HuH-7.5 (cell line): ENCODE measurements at places on chromosomes 12 and 14.

DNA sequence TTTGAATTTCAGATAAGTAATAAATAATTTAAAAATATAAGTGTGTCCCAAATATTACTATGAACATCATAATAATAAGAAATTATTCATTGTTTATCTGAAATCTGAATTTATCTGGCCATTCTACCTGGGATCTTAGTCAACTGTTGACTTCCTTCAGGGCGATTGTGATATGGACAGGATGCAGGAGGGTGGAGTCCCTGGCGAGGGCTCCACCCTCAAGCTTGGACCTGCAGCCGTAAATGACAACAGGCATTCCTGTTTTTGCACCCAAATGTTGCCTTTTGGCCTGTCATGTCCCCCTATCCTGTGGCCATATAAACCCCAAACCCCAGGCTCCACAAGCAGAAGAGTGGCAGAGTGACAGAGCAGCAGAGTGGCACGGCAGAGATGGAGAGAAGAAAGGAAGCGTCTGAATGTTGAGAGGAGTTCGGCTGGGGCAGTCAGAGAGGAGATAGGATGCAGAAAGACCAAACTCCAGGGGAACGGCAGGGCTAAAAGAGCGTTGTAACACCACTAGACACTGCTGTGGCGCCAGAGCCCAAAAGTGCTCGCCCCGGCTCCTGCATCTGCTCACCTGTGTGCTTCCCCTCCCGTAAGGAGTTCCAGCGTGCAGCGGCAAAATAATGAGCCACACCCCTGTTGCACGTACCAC is 39.4 kb upstream of the FUT8 start:
- DNase-seq, result no peak

- no peak for DNase-seq
Observed at GRCh38 chr14:64645220-64645892, 58.9 kb upstream of the PLEKHG3 start.

GRCh38 chr12:87304406-87304805 is 724.8 kb downstream of the C12orf50 start:
- DNase-seq, result no peak

DNA sequence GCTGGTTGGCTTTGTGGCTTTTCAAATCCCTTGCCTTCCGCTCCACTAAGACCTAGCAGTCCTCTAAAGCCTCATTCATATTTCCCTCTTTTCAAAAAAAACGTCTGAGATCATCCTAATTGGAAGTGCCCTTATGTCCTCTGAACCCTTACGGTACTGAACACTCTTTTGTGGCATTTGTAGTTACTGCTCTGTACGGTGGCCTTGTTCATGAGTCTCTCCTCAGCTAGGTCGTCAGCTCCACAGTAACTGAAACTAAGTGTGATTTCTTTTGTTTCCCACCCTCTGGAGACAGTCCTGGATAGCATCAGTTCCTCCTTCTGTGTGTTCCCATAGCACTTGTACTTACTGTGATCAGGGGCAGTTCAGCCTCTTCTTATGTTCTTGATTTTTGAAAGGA is 49.7 kb downstream of the DAAM1 start:
- no peak for DNase-seq

DNA sequence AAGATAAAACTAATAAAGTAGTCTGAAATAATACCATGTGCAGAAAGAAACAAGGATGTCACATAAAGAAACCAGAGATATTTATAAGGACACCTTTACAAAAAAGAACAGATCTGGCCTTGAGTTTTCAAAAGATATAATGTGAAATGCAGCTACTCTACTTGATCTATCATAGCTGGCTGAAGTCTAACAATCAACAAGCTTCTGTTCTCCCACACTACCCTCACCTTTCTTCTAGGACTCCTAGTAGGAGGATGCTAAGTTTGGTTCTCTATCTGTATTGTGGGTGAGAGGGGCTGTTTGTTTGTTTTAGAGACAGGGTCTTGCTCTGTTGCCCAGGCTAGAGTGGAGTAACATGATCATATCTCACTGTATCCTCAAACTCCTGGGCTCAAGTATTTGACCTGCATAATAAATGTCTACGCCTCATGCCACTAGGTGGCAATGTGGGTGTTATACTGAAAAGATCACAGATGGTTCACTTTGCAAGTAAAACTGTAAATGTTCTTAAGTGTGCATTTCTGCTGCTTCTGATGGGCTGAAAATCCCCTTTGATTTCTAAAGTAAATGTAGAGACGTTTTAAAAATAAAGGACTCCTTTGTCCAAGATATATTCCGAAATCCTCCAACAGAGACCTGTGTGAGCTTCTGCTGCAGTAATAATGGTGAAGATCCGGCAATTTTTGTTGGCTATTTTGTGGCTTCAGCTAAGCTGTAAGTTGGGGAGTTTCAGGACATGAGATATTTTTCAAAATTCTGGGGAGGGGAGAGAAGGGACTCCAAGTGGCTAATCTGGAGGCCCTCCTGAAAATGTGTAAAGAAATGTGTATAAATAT is 269.3 kb downstream of the DAD1 start:
- DNase-seq, result no peak

GRCh38 chr14:30295980-30296379 is 263.0 kb upstream of the G2E3 start:
- no peak for DNase-seq

GRCh38 chr12:67747869-67748742 is 99.6 kb downstream of the DYRK2 start:
- peak; percentile 20 for DNase-seq

GRCh38 chr12:4293299-4293965 is 19.9 kb downstream of the CCND2 start:
- DNase-seq, result no peak

DNA sequence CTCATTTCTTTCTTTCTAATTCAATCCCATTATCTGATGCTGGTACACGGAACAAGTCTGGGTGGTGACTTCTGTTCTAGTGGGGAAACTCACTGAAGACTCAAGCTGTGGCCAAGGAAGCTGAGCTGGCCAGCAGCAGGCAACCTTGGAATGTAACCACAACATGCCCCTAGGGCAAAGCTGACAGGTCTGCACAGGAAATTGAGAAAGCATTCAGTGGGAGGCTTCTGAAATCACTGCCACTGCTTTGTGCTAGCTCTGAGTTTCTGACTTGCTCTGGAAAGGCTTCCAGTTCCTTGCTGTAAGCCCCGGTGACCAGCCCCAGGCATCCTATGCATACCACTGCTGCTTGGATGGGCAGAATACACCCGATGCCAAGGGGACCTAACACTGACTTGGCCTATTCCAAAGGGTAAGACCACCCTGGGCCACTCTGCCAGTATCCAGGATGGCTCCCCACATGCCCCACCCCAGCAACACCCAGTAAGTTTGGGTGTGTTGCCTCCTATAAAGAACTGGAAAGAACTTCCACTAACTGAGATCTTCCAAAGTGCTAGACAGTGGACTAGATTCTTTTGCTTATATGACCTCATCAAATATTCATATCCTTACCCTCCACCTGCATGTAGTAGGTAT is 84.5 kb upstream of the CDKN3 start:
- no peak for DNase-seq

DNA sequence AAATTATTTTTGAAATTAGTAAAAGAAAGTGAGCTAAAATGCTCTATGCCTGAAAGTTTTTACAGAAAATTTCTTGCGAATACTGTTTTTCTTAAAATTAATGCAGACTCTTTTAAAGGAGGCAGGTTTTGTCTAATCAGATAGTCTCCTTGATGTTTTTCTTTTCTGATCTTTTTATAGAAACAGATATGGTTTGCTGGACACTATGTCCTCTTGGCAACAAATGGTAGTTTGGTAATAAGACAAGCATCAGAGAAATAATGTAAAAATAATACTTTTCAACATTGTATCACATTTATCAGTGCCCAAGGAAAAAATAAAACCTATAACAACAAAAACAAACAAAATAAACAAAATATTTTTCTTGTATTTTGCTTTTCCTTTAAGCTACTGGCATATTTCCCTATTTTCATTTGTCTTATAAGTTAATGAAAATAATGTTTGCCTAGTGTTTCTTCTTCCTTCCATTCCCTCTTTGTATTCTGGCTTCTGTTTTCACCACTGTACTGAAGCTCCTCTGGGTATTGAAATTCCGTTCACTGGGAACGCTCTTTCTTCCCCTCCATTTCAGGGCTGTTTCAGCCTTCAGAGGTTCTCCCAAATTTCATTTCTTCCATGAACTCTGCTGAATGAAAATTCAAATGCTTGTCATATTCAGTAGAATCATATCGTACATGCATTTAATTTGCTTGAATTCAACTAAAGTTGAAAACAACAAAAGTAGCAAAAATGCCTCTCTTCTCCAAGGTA is 115.3 kb downstream of the TRMT5 start:
- DNase-seq, result no peak

DNA sequence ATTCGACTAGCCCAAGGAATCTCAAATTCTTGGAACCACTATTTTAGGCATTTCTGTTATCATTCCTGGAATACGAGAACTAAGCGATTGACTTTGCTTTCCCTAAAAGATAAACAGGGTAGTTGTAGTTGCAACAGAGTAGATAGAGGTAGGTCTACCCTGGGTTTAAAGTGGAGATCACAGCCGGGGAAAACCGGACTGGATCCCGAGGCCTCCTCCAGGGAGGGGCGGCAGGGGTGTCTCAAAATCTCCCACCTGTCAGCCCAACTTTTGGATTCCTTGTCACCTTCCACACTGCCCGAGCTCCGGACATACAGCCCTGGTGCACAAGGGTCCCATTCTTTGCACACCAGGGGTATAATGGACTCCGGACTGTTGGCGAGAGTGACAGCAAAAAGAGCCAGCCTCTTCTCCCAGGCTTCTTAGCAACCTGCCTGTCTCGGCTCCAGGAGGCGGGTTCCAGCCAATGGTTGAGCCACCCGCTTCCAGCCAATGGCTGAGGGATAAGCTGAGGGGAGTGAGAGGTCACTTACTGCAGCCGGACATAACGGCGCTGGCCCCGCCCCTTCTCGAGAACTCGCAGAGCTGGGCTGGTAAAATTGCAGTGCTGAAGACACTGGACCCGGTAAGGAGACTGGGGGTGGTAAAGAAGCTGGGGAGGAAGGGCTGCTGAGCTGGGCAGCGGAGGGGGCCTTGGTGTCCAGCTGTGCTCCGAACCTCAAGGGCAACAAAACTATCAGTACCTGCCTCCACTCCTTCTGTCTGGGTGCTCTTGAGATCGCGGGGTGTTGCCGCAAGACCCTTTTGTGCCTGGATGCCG is at the start of gene SUOX:
SUOX (plus strand) TSS at position 562 of the 820 bp plus-strand sequence. CDS start 4,946 bp downstream, outside the sequence.
- DNase-seq, result peak; percentile 99
